ENCODE measurements at places on chromosomes 5 and 9. TPM values are rescaled to one million over a fixed set of nuclear protein-coding genes. Genes with fewer than 3 reads are reported as not detected.

The SAXO1 gene
- total RNA-seq: under 0.01 TPM

The PSAT1 gene
- 57.1 TPM for total RNA-seq

The BDP1 gene
- total RNA-seq: 15.8 TPM

The RANBP3L gene
- total RNA-seq: 0.33 TPM

The SMIM32 gene
- total RNA-seq: not detected

The C5orf46 gene
- total RNA-seq: not detected

The MEIKIN gene
- total RNA-seq: 0.42 TPM

The PCDHGA2 gene
- 0.23 TPM for total RNA-seq

The KCNIP1 gene
- total RNA-seq: 0.08 TPM

The DRD1 gene
- not detected for total RNA-seq

The TMC1 gene
- not detected for total RNA-seq

The CDH18 gene
- 0.19 TPM for total RNA-seq

The PDCD1LG2 gene
- total RNA-seq: 2.5 TPM

The SARDH gene
- total RNA-seq: 291 TPM

The DNAI1 gene
- total RNA-seq: not detected

The C9orf50 gene
- not detected for total RNA-seq

The IL17B gene
- total RNA-seq: not detected

The PGM5 gene
- 2.1 TPM for total RNA-seq

The LURAP1L gene
- 4.2 TPM for total RNA-seq

The MYMK gene
- total RNA-seq: not detected

The NSMF gene
- total RNA-seq: 1.7 TPM

The IFNA1 gene
- not detected for total RNA-seq

The NUTM2G gene
- not detected for total RNA-seq

The TLX3 gene
- total RNA-seq: not detected

The NR5A1 gene
- total RNA-seq: not detected

The ENG gene
- total RNA-seq: 23.5 TPM

The WNK2 gene
- 4.4 TPM for total RNA-seq

The LHX2 gene
- total RNA-seq: 2.0 TPM

The SLC6A3 gene
- total RNA-seq: not detected

The PCDHAC1 gene
- under 0.01 TPM for total RNA-seq

The HRH2 gene
- 2.6 TPM for total RNA-seq

The C1QTNF2 gene
- total RNA-seq: 0.37 TPM

The KIF3A gene
- total RNA-seq: 0.92 TPM

All from liver (tissue), 10 donors.